ENCODE measurements at places on chromosomes 2 and 18. TPM values are rescaled to one million over a fixed set of nuclear protein-coding genes. Genes with fewer than 3 reads are reported as not detected.

- DNase-seq: no peak
These were observed 66.7 kb upstream of the SLC39A10 start for GRCh38 chr2:195590199-195590860.

Gene LRRC30
- polyA plus RNA-seq: not detected

- no peak for DNase-seq
These were observed 61.9 kb upstream of the ALK start for GRCh38 chr2:29983308-29983707.

DNA sequence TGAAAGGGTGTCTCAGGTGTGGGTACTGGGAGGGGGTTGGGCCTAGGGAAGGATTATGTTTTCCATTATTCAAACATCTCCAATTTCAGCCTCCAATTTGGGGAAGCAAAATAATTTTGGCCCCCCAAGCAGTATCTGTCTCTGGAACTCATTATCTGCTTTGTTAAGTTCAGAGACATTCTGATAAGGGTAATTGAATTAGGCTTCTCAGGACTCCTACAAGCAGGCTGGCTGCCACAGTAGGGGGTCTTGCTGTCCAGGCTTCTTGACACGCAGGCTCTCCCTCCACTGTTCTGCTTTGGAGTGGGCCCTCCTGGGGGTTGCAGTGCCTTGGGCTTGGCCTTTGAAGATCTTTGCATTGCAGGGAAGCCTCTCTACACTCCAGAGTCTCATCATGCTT lies 108.1 kb upstream of the SIX2 start:
- no peak for DNase-seq

DNA sequence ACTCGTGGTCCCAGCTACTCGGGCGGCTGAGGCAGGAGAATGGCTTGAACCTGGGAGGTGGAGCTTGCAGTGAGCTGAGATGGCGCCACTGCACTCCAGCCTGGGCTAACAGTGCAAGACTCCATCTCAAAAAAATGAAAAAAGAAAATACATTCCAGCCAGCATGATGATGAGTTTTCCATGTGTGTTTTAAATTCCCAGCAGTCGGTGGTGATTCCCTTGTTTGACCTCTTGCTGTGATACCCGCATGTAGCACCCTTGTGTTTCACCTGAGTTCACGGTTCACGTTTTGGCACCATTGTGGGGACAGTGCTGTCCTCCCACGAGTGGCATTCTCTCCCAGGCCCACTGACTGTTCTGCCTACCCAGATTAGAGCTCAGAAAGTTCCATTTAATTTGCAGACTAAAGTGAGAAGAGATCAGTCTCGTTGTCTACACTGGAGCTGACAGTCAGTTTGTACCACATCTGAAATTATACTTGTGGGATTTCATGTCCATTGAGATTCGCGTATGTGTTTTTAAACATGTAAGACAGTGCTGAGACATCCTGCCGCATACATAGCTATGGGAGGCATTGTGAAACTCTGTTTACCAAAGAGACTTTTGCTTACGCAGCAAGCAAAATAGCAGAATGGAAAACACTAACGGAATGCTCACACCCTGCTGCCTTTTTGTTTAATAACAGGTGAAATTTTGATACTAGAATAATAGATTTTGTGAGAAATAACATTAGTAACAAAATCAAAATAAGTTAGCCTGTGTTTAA lies 157.1 kb downstream of the GBX2 start:
- DNase-seq: no peak

- no peak for DNase-seq
These were observed 1038.1 kb downstream of the SUCLG1 start for GRCh38 chr2:83420993-83421392.

DNA sequence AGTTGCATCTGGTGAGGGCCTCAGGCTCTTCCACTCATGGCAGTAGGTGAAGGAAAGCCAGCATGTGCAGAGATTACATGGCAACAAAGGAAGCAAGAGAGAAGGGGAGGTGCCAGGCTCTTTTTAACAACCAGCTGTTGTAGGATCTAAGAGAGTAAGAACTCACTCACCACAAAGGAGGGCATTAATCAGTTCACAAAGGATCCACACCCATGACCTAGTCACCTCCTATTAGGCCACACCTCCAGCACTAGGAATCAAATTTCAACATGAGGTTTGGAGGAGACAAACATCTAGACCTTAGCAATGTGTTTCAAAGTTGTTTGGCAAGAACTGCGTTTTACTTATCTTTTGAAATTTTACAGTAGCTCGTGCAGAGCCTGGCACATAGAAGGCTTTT lies 20.5 kb upstream of the REG3A start:
- DNase-seq: no peak
